Pancreas (tissue), 10 donors: ENCODE measurements at places on chromosomes 16 and 17. TPM values are rescaled to one million over a fixed set of nuclear protein-coding genes. Genes with fewer than 3 reads are reported as not detected.
A peak's percentile ranks its signal among the peaks of the same experiment; 100 is the strongest.

NRN1L gene
- 0.40 TPM for total RNA-seq

DNA sequence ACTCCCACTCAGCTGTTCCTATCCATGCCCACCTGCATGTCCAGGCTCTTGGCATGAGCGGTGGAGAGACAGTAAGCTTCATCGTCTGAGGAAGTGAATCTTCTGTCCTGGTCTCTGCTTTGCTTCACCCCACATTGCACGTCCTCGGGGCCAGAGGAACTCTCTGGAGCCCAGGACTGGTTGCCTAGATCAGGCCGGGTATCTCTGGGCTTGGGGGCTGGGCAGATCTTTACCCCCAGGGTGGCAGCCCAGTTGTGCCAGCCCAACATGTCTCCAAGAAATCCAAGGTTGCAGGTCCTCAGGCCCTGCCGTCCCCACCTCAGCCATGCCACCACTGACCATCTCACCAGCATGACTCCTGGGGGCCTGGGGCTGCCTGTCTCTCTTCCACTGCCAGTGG is 58.3 kb downstream of the BEAN1 start:
- no peaks in the 10 kb centered on the region for H3K36me3 ChIP-seq
- no peaks in the 10 kb centered on the region for H3K27me3 ChIP-seq
- H3K4me3 ChIP-seq = no peak overlapping the region
- no peak overlapping the region for H3K27ac ChIP-seq
- peak; percentile 45 for DNase-seq

GRCh38 chr16:30394592-30395154 is 547 bp upstream of the ZNF48 start:
- peaks cover 8% of the 10 kb centered on the region for H3K4me1 ChIP-seq
- no peaks in the 10 kb centered on the region for H3K27me3 ChIP-seq
- no peak for DNase-seq
- H3K27ac ChIP-seq = peak overlapping the region; percentile 68

CCDC40 gene
- 1.9 TPM for total RNA-seq
